ELF-1 (cell line): ENCODE measurements at places on chromosomes 12 and 14.
A peak's percentile ranks its signal among the peaks of the same experiment; 100 is the strongest.

DNA sequence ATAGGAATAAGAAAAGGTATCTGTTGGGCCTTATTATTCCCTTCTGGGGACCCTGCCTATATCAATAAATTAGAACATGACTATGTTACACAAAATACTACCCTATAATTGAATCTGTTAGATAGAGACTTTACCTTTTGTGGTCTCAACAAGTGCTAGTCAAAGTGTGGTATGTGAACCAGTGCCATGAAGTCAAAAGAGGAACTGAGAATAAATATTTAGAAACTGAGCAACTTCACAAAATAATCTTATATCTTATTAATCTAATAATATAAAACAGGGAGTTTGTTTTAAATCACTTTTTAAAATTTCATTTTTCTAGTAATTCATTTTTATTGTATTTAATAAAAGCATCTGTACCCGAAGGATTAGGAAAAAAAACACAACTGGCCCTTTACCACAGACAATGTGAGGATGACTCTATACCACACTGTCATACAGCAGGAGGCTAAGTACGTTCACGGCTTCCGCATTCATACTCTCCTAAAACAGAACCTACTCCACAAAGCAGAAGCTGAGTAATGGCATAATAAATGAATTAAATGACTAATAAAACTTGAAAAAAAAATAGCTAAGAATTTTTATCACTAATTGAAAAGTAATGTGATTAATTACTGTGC is 42.1 kb downstream of the SEC23A start:
- no peak for DNase-seq

- peak; percentile 30 for DNase-seq
Observed at GRCh38 chr12:96401076-96401871, 1.0 kb upstream of the CDK17 start.

- DNase-seq, result peak; percentile 79
Observed at GRCh38 chr12:21527451-21528180, 1.5 kb downstream of the SPX start.

- DNase-seq, result no peak
Observed at GRCh38 chr14:79363291-79363690, 848.0 kb downstream of the DIO2 start.

GRCh38 chr14:96105089-96105925 is 66.1 kb downstream of the C14orf132 start:
- no peak for DNase-seq

DNA sequence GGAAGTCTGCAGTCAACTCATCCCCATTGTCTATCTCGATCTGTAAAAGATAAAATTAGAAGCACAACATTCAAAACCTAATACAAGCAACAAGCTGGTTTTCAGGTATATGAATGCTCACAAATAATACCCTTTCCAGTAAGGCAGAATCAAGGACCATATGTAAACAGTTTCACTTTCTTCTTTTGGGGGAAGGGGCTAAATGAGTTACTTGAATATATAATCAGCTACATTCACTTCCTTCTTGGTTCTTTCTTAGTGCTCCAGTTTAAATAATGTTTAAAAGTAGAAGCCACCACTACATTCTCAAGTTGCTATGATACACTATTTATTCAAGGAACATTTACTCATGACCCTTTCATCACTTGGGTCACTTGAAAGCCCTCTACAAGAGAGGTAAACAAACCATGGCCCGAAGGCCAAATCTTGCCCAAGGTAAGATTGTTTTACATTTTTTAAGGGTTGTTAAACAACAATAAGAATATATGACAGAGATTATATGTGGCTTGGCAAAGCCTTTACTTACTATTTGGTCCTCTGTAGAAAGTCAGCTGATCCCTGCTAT is 10.3 kb downstream of the TWF1 start:
- no peak for DNase-seq

GRCh38 chr14:35401422-35402265 is 2.9 kb downstream of the NFKBIA start:
- DNase-seq, result no peak
